ENCODE measurements at places on chromosomes 4 and X.

DNA sequence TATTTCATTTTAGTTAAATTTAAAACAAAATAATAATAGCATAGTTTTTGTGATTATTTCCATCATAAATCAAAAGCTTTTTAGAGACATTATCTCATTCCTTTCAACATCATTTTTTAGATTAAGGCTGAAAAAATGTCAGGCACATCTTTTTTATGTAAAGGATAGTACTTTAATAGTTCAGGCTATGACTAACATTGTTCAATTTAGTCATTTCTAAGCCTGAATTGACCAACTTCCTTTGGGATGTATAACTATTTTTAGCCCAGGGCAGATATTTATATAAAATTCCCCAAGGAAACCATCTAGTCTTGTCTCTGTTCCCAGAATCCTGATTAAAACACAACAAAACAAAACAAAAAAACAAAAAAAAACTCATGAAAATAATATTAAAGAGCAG lies 145.6 kb upstream of the PCDH18 start:
- DNase-seq, result no peak

DNA sequence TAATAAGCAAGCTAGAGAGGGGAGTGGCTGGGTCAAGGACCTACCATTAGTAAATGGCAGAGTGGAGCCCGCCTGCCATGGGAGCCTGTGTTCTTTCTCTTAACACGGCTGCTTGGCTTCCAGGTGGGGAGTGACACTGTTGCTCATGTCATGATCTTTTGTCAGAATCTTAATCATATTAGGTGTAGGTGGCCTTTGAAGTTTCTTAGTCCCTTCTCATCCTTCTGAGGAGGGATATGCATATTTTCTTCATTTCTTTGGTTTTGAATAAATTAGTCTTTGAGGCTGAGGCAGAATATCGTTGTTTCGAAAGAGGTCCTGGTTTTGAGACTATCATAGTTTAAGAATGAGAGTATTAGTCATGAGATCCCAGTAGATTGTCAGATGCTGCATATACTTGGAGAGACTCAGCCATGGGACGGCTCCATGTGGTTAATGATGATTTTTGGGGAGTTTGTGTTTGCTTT lies 28.9 kb downstream of the SNX25 start:
- DNase-seq, result no peak

GRCh38 chrX:15087747-15088146 lies 182.1 kb downstream of the ASB9 start:
- no peak for DNase-seq

GRCh38 chrX:151370906-151371305 lies 26.1 kb upstream of the VMA21 start:
- peak; percentile 14 for DNase-seq
